HT-29 (cell line): ENCODE measurements at places on chromosomes 4 and X.
A peak's percentile ranks its signal among the peaks of the same experiment; 100 is the strongest.

GRCh38 chrX:121455890-121456289, 408.5 kb downstream of the GLUD2 start:
- no peak for DNase-seq

DNA sequence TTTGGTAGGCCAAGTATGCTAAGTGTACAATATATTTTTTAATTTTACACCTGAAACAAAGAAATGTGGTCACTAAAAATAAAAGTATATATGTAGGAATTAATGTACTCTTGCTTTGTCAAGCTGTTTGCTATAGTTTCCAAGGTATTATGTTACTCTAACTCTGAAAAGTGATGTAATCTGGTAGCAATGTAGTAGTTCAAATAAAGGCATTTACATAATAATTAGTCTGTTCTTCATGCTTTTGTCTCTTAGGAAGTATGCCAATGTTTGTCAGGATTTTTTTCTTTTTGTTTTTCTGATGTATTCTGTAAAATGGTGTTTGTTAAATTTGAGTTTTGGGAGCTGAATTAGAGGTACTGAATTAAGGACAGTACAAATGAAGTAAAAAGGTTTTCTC, 89.5 kb downstream of the PLS3 start:
- no peak for DNase-seq

DNA sequence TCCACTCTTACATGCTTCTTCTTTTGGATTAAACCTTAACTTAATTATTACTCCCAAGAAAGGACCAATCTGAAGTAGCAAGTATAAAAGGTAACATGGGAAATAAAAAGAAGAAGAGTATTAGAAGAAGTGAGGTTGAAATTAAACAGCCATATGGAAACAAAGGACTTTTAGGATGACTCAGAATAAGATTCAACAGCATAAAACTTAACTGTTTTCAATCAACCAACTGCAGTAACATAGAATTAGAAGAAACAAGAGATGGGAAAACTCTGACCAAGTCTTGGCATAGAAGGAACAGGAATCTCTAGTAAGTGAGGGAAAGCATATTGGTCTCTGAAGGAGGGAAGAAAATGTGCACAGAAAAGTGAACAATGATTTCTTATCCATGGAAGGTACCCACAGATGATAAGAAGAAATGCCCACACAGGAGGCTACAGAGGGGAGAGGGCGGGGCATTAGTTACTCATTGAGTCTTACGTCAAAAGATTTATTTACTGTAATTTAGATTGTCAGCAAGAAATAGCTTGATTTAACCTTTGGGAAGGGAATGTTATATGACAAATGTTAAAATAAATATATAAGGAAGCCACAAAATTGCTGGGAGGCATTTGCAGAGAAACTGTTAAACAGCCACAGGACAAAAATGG, 177.3 kb downstream of the BANK1 start:
- no peak for DNase-seq

DNA sequence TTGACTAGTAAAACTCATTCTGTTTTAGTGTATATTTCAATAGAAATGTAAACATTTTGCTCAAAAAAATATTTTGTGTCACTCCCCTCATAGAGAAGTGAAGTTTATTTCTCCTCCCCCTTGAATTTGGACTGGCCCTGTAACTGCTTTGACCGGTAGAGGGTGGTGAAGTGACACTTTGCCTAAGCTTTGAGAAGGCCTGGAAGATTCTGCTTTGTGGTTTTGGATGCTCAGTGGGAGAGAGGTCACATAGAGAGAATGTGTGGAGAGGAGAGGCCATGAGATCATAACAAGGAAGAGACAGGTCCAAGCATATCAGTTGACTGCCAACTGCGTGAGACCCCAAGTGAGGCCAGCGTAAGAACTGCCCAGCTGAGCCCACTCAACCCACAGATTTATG, 19.1 kb upstream of the ARX start:
- DNase-seq, result peak; percentile 1

DNA sequence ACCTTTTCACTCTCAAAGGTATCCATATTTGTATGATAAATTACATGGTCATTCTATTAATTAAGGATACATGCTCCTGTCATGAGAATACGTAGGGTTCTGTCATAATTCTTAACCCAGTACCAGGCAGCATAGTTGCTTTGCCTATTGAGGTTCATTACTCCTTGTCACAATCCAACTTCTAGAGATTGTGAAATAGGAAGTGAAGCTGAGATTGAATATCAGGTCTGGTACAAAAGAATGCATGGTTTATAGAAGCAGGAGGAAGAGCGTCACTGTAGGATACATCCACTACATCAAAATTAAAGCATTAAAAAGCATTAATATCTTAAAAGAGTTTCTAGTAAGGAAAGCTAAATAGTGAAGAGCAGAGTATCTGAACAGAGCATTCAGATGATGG, 647.0 kb downstream of the IQCM start:
- no peak for DNase-seq

GRCh38 chr4:112881842-112882241, 167.6 kb upstream of the ANK2 start:
- no peak for DNase-seq

GRCh38 chrX:113977887-113978286, 606.0 kb upstream of the HTR2C start:
- DNase-seq, result no peak

DNA sequence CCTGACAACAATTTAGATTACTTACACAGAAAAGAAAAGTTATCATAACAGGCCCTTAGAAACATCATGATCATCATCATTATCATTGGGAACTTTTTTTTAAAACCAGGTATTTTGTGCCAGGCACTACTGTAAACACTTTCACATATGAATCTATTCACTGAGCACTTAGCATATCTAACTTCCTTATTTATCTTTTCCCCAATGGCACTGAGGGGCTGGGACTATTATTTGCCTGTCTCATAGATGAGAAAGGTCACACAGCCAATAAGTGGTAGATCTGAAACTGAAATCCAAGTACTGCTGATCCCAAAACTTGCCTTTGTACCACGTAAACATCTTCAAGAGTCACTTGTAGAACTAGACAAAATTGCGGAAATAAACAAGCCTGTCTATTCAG, 184.2 kb upstream of the RBPJ start:
- no peak for DNase-seq

DNA sequence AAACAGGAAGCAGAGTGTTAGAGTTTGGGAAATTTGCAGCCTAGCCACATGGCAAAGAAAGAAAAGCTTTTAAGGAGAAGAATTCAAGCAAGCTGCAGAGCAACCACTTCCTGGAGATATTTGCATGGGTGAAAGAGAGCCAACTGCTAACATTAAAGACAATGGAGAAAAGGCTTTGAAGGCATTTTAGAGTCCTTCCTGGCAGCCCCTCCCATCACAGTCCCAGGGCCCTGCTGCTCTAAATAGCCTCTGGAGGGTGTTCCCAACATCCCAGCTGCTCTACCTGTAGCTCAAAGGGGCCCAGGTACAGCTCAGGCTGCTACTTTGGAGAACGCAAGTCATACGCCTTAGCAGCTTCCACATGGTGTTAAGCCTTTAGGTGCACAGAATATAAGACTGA, 235.9 kb upstream of the FMR1 start:
- no peak for DNase-seq

GRCh38 chrX:802846-803245, 172.3 kb downstream of the SHOX start:
- no peak for DNase-seq

- peak; percentile 16 for DNase-seq
These were observed 471.8 kb downstream of the KCNIP4 start for GRCh38 chr4:21476757-21477156.

DNA sequence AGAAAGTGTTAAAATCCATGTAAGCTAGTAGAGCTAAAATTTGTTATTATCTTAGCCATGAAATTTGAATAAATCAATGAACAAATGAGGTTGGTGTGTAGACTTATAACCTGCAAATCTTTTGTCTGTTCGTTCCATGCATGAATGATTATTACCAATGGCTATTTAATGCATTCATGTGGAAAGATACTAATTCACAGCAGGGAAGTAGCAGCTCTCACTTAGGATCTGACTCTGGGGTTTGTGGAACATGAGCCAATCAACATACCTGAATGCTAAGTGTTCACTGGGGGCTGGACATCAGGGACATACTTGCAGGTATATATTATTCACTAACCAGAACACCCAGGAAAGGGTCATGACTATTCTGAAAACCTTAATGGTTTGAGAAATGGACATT, 444.1 kb downstream of the STIM2 start:
- DNase-seq, result no peak

DNA sequence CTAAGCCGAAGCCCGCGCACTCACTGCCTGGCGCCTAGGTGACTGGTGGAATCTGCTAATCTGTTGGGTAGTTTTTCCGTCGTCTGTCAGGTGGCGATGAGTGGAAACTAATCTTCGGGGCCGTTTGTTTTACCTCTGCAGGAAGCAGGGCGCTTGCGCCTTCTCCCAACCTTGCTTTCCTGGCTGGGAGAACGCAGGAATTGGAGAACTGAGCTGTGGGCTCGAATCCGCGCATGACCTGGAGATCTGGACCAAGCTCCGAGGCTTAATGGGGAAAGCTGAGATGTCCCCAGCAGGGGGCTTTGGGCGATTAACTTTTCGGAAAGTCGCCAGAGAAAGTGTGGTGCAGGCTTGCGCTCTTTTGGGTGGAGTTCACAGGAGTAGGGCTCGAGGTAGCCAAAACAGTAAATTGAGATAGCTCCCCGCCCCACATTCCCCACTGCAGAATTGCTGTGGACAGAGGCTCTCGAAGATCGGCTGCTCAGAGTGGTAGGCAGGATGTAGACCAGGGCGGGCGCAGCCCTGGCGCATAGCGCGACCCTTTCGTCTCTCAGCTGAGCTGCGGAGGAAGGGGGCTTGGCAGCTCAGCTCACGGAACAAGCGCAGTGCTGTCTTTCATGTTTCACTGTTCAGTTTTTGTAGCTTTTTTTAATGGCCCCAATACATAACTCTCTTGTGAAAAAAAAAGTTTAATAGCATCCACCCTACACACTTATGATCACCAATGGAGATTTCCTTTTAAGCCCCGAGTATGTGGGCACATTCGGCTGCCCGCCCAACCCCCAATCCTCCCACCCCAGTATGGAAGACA, 2.7 kb upstream of the FGF5 start:
- no peak for DNase-seq

DNA sequence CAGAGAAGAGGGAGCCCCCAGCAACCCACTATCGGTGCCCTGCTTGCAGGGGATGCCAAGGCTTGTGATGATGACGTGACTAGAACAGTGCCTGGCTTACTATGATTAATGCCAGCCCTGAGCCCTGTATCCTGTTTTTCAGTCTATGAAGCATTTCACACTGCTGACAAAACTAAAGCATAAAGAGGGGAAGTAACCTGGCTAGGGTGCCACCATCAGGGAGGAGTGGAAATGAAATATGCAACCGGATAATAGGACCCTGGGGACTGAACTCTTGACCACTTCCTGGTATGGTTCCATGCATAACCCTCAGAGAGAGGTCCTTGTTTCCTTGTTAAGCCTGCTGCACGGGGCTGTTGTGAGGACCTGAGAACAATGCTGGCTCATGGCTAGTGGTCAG, 50.3 kb downstream of the MED28 start:
- no peak for DNase-seq

- DNase-seq, result no peak
These were observed 11.2 kb upstream of the ARMCX1 start for GRCh38 chrX:101539116-101539515.

DNA sequence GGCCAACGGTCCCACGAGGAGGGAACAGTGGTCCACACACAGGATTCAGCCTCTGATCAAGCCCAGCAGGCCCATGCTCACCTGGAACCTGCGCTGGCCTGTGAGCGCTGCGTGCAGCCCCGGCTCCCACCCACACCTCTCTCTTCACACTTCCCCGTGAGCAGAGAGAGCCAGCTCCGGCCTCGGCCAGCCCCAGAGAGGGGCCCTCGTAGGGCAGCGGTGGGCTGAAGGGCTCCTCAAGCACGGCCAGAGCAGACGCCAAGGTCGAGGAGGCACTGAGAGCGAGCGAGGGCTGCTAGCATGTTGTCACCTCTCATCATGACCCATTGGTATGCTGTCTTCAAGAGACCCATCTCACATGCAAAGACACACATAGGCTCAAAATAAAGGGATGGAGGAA, 83.0 kb upstream of the FMR1 start:
- DNase-seq, result no peak

- DNase-seq, result no peak
These were observed at the start of gene GJB1 for GRCh38 chrX:71222929-71223328. TSS of gene GJB1 (plus strand) at chrX:71223224. CDS start at chrX:71223708, 484 bp downstream.

- no peak for DNase-seq
These were observed 310.8 kb upstream of the BOD1L1 start for GRCh38 chr4:13938299-13938698.

DNA sequence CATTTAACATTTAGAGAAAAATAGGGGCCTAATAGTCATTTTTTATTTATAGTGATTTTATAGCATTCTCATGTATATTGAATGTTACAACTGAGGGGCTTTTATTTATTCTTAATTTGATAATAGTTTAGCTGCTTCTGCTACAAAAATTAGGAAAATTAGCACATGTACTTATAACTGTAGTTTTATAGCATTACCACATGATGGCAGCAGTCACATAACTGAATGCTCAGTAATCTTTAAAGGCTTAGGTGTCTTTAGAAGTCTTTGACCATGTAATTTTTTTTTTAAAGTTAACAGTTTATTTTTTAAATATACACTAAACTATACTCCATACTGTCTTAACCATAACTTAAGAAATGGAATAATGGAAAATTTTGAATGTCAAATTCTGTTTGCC, 136.6 kb downstream of the STAG2 start:
- DNase-seq, result peak; percentile 37

DNA sequence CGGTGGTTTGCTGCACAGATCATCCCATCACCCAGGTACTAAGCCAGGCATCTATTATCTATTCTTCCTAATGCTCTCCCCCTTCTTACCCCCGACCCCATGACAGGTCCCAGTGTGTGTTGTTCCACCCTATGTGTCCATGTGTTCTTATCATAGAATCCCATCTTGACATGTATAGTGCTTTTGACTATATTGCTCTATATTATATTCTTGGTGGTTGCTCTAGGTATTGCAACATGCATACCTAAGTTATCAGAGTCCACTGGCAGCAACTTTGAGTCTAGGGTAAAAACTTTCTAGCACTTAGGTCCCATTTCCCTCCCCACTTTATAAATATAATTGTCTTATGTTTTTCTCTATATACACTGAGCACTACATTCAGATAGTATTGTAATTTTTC, 170.3 kb downstream of the TBX22 start:
- DNase-seq, result no peak
